ENCODE measurements at places on chromosomes 4 and X. TPM values are rescaled to one million over a fixed set of nuclear protein-coding genes. Genes with fewer than 3 reads are reported as not detected.

The CABS1 gene
- not detected for total RNA-seq

The PSAPL1 gene
- total RNA-seq = not detected

The ARAF gene
- total RNA-seq = 30.1 TPM

The RHOXF2B gene
- total RNA-seq = not detected

The NAP1L3 gene
- total RNA-seq = 3.0 TPM

The MAP7D3 gene
- total RNA-seq = 27.5 TPM

The RGN gene
- not detected for total RNA-seq

The IL3RA gene
- not detected for total RNA-seq

The STATH gene
- total RNA-seq = not detected

The NDP gene
- total RNA-seq = not detected

The SATL1 gene
- total RNA-seq = 0.18 TPM

The RAB39B gene
- total RNA-seq = not detected

The SLC26A1 gene
- total RNA-seq = not detected

The DCAF8L2 gene
- total RNA-seq = not detected

The ADGRL3 gene
- not detected for total RNA-seq

The PHEX gene
- 0.16 TPM for total RNA-seq

The CCDC158 gene
- 0.53 TPM for total RNA-seq

The AMBN gene
- not detected for total RNA-seq

The AMTN gene
- not detected for total RNA-seq

The AKAP14 gene
- total RNA-seq = not detected

The NRK gene
- not detected for total RNA-seq

The PDLIM3 gene
- total RNA-seq = 87.3 TPM

The GPC3 gene
- 5.7 TPM for total RNA-seq

The NXT2 gene
- 11.5 TPM for total RNA-seq

The FNIP2 gene
- total RNA-seq = 29.6 TPM

The HSFX3 gene
- not detected for total RNA-seq

The FAM114A1 gene
- 89.1 TPM for total RNA-seq

The GATB gene
- total RNA-seq = 14.4 TPM

The FAM236C gene
- total RNA-seq = not detected

The FANCB gene
- total RNA-seq = 15.0 TPM

The NCAPG gene
- total RNA-seq = 54.1 TPM

The ASMT gene
- not detected for total RNA-seq

The FRMPD4 gene
- 0.03 TPM for total RNA-seq

All from SJSA1 (cell line).